Activated B cell treated with CpG ODN at 0.5 μM for 24 hours (primary cell): ENCODE measurements at places on chromosomes 12 and 14.

DNA sequence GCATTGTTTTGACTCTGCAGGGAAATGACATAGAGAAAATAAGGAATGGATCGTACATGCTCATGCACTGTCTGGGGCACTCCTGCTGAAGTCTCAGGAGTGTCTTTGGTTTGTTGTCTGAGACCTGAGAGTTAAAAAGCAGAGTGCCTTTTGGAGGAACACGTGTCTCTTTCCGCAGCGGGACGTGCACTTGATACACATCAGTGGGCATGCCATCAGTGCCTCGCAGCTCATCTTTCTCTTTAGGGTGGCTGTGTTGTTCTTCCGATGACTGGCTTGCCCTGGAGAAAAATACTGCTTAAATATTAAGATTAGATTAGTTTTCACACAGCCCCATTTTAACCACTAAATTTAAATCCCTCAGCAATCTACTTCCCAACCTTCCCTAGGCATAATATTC, 835.9 kb downstream of the DIO2 start:
- no peak for DNase-seq

- no peak for DNase-seq
These were observed 46.8 kb upstream of the CISTR start for GRCh38 chr12:53798575-53798974.

- no peak for DNase-seq
These were observed 9.2 kb upstream of the GOLGA3 start for GRCh38 chr12:132837693-132838409.

DNA sequence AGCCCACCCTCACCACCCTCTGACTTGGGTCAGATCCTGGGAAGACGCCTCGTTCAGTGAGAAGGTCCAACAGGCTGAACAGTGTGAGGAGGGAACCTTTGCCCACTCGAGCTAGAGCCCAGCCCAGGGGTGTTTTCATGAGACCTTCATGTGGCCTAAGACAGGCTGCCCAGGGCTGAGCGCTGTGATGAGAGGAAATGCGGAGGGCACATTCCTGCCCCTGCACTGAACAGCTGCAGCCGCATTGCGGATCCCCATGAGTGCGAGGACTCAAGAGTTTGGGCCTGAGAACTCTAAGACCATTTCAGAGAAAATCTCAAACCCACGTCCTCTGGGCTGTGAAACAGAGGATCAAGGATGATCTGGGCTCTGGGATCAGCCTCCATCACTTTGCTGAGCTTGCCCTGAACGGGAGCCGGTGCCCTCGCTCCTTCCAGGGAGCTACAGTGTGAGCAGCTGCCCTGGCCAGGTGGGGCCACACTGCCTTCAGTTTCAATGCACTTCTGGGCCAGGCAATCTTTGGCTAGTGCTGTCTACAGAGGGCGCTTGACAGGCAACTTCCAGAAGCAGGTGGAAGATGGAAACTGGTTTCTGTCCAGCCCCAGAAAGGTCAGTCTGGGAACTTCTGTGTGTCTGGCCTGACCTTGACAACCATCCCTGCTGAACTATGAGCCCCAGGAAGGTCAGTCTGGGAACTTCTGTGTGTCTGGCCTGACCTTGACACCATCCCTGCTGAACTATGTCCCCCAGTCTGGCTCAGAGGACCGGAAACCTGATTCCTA, 43.5 kb upstream of the P2RX7 start:
- DNase-seq: no peak

- no peak for DNase-seq
These were observed 234.1 kb downstream of the GALC start for GRCh38 chr14:87758876-87759275.
